ENCODE measurements at places on chromosomes 5 and 9.

- DNase-seq: no peak
Observed at GRCh38 chr5:153534102-153534501, 43.6 kb downstream of the GRIA1 start.

DNA sequence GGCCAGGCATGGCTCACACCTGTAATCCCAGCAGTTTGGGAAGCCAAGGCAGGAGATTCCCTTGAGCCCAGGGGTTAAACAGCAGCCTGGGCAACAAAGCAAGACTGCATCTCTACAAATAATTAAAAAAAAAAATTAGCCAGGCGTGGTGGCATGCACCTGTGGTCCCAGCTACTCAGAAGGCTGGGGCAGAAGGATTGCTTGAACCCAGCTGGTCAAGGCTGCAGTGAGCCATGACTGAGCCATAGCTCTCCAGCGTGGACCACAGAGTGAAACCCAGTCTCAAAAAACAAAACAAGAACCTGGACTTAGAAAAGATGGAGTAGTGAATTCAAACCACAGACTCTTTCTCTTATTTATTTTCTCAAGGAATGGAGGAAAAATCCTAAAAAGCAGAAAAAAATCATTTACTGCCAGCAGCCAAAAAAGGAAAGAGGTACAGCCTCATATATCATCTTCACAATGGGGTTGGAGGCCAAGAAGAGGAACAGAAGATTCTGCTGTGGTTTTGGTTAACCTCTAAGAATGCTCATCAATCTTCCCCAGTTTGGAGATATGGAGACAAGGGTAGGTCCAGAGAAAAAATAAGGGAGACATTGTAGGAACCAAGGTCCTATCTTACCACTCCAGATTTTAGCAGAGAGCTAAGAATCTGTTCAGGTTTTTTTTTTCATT lies 40.0 kb upstream of the MYO10 start:
- DNase-seq: no peak

GRCh38 chr5:130237721-130238120 lies 333.5 kb downstream of the CHSY3 start:
- no peak for DNase-seq

GRCh38 chr9:97280755-97281330 lies 26.6 kb upstream of the CCDC180 start:
- DNase-seq: no peak

DNA sequence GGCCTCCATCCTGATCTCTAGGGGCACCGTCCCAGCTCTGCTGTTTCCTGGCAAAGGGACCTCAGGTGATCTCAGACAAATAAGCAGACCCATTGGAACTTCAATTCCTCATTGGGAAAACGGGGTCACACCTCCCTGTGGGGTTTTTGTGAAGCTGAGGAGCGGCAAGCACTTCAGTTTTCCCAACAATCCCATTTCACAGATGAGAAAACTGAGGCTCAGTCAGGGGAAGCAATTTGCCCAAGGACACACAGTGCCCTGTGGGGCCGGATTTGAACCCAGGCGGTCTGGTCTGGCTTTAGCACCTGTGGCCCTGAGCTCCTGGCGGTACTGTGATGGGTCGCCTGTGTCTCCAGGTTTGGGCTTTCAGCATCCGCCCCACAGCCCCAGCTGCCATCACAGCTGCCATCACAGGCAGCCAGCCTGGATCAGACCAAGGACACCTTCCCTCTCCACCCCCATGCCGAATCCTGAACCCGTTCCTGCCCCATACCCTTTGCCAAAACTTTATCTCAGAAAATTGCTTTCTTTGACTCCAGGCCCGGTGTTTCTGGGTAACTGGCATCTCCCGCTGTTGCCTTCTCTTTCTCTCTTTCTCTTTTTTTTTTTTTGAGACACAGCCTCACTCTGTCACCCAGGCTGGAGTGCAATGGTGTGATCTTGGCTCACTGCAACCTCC lies 26.4 kb downstream of the NCS1 start:
- no peak for DNase-seq

Data from NCI-H1105 (cell line).